ENCODE measurements at places on chromosomes 11 and 22.

DNA sequence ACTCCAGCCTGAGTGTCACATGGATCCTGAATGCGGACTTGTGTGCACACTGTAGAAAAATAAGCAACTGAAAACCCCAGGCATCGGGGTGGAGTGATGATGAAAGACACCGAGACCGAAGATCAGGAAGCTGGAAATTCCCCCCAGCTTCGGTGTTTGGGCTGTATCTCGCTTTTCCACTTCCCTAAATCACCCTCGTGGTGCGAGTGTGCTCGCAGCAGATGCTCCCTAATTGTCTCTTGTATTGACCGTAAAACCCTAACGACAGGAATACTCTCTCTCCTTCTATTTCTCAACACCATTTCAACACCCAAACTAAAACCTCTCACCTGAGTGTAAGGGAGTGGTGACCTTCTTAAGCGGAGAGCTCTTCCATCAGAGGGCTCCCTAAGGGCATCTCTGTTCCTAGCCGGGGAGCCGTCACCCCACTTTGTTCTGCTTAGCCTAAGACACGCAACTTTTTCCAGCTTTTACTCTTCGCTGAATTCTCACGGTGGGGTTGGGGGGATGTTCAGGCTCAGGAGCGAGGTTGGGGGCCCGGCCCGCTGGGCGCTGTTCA is 635 bp upstream of the GRK3 start:
- DNase-seq: no peak

DNA sequence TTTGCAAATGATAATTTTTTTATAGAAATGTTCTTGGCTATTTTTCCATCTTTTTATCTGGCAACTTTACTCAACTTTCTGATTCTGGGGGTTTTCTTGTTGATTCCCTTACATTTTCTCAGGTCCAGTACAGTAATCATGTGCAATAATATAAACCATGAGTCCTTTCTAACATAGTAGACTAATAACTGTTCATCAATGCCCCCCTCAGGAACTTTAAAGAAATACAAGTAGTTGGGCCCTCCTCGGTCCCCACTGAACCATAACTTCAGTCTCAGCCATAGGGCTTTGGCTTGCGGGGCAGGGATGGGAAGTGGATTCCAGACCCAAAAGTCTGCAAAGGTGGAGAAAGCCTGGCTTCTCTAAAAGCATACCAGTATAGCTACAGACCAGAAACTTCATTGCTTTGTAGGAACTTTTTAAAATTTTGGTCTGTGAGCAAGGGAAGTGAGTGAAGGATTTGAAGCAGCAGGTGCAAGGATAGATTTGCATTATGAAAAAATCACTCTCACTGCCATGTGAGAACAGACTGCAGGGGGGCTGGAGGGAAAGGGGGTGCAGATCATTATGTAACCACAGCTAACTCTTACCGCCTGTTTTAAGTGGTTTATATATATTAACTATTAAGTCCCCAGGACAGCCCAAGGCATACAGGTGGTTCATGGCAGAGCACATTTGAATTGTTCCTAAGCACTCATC is 10.4 kb upstream of the TUB start:
- no peak for DNase-seq

DNA sequence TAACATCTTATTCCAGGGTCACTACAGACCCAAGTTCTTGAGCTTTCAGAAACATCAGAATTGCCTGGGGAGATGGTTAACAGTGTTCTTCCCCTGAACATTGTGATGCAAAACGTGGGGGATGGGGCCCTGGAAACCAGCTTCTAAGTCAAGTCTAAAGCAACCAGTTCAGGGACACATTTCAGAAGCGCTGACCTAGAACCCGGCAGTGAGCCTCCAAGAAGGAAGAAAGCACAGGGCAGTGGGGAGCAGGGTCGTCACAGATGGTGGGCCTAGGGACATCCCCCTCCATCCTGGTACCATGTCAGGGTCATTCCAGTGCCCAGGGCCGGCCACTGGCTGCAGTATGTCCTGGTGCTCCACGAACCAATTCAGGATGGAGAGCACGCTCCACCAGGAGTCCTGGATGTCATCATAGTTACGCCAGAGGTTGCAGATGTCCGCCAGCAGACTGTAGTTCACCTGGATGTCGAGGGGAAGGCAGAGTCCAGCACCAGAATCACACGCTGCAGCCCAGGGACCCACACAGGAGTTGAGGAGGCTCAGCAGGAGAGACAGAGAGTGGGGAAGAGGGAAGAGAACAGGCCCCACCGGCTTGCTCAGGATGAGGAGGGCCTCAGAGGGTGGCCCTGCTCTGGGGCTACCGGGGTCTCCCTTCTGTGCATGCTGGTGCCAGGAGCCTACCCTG is 5.0 kb downstream of the NAGA start:
- DNase-seq: peak; percentile 77

DNA sequence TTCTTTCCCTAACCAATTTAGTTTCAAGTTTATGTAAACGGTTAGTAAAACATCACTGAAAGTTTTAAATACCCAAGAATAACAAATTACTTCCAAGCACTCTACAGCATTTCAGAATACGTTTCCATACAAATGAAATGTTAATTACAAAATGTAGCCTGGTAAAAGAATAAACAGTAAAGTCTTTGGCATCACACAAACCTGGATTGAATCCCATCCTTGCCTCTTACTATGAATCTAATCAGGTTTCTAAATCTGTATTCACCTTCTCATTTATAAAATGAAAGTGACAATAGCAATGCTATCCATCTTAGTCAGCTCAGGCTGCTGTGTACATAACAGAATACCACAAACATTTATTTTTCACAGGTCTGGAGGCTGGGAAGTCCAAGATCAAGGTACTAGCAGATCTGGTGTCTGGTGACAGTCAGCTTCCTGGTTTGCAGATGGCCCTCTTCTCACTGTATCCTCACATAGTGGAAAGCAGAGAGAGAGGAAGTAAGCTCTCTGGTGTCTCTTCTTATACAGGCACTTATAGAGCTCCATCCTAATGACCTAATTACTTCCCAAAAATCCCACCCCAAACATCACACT is 19.2 kb downstream of the FAM168A start:
- DNase-seq: no peak

GRCh38 chr11:74581954-74582547 is 10.3 kb upstream of the POLD3 start:
- no peak for DNase-seq

DNA sequence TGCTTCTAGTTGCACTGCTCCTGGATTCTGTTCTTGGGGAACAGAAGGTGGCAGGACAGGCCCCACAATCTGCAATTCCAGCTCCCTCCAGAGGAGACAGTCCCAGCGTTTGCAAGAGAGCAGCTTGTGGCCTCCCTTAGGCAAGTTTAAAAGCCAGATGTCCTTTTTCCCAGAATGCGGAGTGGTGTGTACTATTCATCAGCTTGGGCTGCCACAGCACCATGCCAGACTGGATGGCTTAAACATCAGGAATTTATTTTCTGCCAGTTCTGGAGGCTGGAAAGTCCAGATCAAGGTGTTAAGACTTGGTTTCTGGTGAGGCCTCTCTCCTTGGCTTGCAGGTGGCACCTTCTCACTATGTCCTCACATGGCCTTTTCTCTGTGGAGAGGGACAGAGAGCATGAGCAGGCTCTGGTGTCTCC is 11.7 kb downstream of the MIAT start:
- DNase-seq: no peak

- DNase-seq: no peak
These were observed 51.1 kb upstream of the LMO2 start for GRCh38 chr11:33942954-33943353.

GRCh38 chr11:10891151-10891720 is 33.4 kb upstream of the ZBED5 start:
- no peak for DNase-seq

GRCh38 chr11:59152312-59152951 is 9.8 kb downstream of the FAM111A start:
- no peak for DNase-seq

DNA sequence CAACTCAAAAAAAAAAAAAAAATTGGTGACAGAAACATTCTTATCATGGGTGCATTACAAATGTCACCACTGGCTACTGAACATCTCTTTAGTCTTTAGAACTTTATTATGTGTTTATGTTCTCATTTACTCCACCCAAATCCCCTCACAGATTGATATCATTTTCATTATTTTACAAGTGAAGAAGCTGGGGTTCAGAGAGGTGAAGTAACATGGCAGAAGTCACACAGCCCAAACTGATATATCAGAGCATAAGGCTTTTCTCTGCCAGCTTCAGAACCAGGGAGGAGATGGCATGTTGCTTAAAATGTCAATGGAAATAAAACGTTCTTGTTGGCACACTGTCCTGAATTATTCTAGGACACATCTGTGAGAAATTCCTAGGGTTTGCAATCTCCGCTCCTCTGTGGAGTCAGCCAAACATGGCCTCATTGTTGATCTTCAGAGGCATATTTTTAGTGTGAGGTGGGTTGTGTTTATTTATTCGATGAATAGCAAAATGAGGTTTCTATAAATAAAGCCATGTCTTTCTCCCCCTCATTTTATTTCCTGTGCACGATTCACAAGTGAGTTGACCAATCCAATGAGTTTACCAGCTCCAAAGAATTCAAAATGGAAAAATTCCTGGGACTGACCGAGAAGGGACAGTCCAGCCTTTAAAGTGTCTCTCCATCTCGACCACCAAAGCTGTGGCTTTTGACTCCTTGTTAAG is 72.9 kb upstream of the ANO1 start:
- no peak for DNase-seq

DNA sequence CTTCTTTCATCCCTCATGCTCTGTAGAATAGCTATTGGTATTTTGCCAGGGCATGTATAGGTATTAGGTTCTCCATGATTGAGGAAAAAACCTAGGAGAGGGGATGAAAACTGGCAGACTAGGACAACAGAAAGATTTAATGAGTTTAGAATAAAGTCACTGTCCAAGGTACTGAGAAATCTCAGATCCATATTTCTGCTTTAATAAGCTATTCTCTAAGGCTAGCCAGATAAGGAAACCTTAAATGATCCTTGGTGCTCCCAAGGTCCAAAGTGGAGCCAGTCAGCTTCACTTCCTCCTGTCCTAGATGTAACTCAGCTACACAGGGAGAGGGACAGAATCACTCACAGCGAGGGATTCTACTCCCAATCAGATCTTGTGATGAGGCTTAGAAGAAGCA is 13.7 kb upstream of the CSNK2A3 start:
- peak; percentile 2 for DNase-seq

- DNase-seq: no peak
These were observed 1.8 kb downstream of the KCNK7 start for GRCh38 chr11:65593518-65594414.

DNA sequence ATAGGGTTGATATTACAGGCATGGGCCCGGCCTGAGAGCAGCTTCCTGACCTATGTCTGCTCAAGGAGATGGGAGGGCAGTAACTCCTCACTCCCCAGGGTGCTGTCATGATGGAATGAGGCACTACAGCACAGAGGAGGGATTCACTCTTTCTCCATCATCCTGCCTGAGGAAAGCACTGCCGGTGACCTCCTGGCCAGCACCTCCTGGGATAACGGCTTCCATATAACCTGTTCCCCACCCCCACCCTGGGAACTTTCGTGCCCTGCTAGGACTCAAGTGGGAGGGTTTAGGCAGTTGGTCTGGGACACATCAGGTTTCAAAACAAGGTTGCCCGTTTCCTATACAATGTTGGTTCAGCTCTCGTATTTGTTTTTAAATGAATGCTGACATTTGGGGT is 42.7 kb upstream of the MN1 start:
- peak; percentile 36 for DNase-seq

- DNase-seq: no peak
These were observed 300.4 kb upstream of the B3GAT1 start for GRCh38 chr11:134712228-134713145.

- no peak for DNase-seq
These were observed 155.5 kb downstream of the SHANK2 start for GRCh38 chr11:71096751-71097388.

DNA sequence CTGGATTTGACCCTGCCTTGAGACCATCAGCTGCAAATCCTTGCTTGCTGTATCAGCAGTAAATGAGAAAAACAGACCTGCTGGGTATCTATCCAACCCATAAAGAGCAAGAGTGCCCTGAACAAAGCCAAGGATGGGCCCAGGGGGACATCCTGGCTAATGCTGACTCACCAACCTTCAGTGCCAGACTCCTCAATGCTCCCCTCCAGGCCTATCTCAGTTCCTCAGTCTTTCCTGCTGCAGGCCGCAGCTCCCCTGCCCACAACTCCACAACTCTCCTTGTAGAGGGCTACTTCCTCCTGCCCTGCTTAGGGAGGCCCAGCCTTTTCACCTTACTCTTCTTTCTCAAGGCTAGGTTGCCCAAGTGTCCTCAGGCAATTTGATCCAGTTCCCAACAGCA is 2.6 kb downstream of the LAMTOR1 start:
- DNase-seq: no peak

GRCh38 chr22:10780281-10780680 is 4747.7 kb upstream of the OR11H1 start:
- DNase-seq: no peak

DNA sequence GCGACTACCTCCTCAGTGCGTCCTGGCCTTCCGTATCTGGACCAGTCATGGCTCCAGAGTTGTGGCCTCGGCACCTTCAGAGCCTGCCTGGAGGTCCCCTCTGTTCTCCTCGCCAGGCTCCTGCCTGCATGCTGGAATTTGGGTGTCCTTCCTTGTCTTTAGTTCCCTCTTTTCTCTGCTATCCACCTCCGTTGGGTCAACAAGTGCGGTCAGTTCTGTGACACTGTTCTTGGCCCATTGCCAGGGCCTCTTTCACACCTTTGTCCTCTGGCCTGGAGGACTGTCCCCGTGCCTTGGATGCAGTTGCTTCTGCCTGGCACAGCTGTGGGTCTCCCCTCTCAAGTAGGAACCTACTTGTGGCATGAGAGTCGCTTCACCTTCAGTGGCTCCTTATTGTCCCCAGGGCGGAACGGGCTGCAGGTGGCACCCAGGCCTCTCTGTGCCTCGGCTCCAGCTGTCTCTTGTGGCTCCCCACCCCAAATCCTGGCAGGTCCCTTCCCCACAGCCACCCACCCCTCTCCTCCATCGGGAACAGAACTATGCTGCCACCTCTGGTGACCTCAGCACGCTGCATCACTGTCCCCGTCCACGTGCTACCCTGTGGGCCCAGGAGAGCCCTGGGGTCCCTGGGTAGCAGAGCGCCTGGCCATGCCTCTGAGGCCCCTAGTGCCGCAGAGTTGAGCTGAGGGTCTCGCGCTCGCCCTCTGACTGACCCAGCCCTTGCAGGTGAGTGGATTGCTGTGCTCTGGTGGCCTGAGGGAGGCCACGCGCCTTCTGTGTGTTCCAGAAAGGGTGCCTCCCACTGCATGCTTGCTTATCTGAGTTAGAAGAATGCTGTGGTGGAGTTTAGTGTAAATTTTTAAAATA is 4.7 kb downstream of the DGCR8 start:
- DNase-seq: no peak

All from osteocyte (in vitro differentiated cells).